ENCODE measurements at places on chromosomes 4 and X.

DNA sequence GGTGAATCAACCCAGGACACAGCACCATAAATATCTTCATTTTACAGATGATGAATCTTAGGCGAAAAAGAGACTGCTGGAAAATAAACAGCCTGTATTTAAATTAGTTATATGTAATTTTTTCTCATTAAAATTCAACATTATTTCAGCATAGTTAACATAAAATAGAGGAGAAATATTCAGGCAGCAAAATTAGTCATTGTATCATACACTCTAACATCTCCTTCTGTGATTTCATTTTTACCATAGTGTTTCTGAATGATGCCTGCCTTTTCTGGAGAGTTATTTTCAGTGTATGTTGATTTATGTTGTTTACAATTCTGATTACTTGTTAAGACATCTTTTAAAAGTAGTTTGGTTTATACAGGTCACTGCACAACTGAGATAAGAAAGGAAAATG is 82.3 kb upstream of the KCNIP4 start:
- no peak for DNase-seq

- no peak for DNase-seq
Observed at GRCh38 chrX:93874554-93874953, 200.5 kb downstream of the FAM133A start.

- DNase-seq, result no peak
Observed at GRCh38 chr4:145414226-145414625, 67.4 kb upstream of the SMAD1 start.

GRCh38 chrX:6226596-6227452 is 1.8 kb downstream of the NLGN4X start:
- no peak for DNase-seq

- no peak for DNase-seq
Observed at GRCh38 chr4:148770848-148771247, 328.6 kb upstream of the NR3C2 start.

GRCh38 chrX:25544641-25545040 is 528.9 kb upstream of the ARX start:
- DNase-seq, result no peak

DNA sequence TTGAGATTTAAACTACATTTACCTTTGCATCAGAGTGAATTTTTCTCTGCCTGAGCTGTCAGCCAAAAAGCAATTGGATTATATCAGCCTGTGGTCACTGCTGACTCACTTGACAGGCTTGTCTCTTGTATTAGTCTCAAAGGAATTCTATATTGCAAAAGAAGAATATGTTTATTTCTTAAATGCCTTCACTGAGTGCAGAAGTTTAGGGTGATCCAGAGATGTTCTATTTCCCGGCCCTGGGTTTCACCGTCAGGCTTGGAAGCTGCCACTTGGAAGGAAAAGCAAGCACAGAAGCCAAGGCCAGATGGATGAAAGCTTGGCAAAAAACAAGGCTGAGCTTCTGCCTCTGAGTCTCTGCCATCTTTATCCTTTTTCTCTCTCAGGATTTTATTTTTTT is 80.9 kb downstream of the FAM114A1 start:
- no peak for DNase-seq

- peak; percentile 55 for DNase-seq
Observed at GRCh38 chrX:53682885-53683555, 3.5 kb downstream of the HUWE1 start.

DNA sequence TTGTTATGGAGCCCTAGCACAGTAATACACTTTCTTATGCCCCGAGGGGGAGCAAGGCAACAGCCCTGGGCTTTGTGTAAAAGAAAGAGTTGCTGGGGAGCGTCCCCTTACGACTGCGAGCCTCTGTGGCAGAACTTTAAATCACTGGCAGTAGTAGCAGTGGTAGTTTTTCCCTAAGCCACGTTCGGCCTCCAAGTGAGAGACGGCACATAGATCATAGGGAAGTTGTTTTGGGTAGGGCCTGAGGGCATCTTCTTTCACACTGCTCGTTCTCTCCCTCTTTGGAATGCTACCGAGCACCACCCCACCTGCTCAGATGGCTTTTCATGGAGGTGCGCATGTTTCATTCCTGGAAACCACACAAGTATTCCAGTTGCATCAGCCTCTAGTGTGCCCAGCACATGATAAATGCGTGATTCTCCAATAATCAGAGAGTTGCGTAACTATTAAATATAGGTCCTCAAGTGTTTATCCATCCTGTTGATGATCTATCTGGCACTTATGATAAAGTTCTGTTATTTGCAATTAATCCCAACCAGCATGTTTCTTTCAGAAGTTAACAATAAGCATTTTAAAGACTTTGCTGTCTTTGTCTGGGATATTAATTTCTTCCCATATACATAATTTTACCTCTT is 7.0 kb upstream of the SYNPO2 start:
- no peak for DNase-seq

- no peak for DNase-seq
Observed at GRCh38 chrX:107669261-107669660, 41.0 kb downstream of the PRPS1 start.

Data from activated T-cell treated with anti-CD3 and anti-CD28 coated beads, Interleukin-2, amount 50 U/mL, for 72 hours (primary cell).